Activated CD4-positive, alpha-beta memory T cell treated with anti-CD3 and anti-CD28 coated beads, Interleukin-2, amount 10 ng/mL, durations not matched to agents 7 days and 5 days (primary cell): ENCODE measurements at places on chromosomes 12 and 14.
A peak's percentile ranks its signal among the peaks of the same experiment; 100 is the strongest.

DNA sequence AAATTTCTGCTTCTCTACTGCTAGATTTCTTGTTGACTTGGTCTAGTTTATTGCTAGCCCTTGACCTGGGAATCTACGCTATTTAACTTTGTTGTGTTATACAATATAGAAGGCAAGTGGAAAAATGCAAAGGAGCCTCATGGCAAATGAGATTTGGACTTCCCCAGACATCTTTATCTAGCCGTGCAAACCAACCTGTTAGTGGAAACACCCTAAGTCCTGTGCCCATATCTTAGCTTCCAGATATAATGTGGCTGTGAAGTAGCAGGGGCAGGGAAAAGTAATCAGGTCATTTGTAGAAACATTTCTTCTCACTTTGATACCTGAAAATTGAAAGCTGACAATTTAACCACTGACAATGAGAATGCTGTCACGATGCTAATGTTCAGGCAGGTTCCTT is 90.7 kb upstream of the ATP2B1 start:
- no peak for DNase-seq

GRCh38 chr12:67562513-67563287 is 85.8 kb upstream of the DYRK2 start:
- no peak for DNase-seq

GRCh38 chr12:94191023-94191422 is 42.6 kb downstream of the PLXNC1 start:
- no peak for DNase-seq

GRCh38 chr12:83468988-83469908 is 782.5 kb downstream of the TMTC2 start:
- no peak for DNase-seq

- no peak for DNase-seq
These were observed 765.6 kb upstream of the TBX3 start for GRCh38 chr12:115449526-115449925.

DNA sequence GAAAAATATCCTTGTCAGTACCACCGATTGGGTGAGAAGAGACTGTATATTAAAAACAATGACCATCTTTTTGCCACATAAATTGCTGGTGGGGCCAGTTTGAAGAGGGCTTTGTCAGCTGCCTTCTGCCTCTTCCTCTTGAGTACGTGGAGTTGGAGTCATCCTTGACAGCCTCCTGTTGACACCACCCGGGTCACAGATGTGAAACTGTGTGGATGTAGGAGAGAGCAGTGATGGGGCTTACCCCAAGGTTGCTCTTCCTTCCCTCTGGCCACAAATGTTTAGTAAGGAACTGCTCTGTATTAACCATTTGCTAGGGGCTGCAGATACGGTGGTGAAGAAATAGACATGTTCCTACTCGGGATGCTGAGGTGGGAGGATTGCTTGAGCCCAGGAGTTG is 12.2 kb downstream of the PTPN11 start:
- no peak for DNase-seq

- DNase-seq = no peak
These were observed 206.9 kb upstream of the AMIGO2 start for GRCh38 chr12:47286676-47287075.

- no peak for DNase-seq
These were observed 167.2 kb upstream of the CNTN1 start for GRCh38 chr12:40525054-40525453.

GRCh38 chr14:34036319-34036766 is 85.5 kb upstream of the EGLN3 start:
- no peak for DNase-seq

GRCh38 chr12:101839324-101840283 is 8.8 kb upstream of the GNPTAB start:
- peak; percentile 73 for DNase-seq

- DNase-seq = no peak
These were observed 832.8 kb downstream of the FSCB start for GRCh38 chr14:43674273-43674672.

GRCh38 chr12:114882083-114882482 is 198.1 kb upstream of the TBX3 start:
- no peak for DNase-seq

GRCh38 chr14:100816950-100817901 is 8.7 kb upstream of the MEG3 start:
- DNase-seq = no peak

- DNase-seq = no peak
These were observed 124.8 kb downstream of the TMEM132D start for GRCh38 chr12:129779033-129779432.

DNA sequence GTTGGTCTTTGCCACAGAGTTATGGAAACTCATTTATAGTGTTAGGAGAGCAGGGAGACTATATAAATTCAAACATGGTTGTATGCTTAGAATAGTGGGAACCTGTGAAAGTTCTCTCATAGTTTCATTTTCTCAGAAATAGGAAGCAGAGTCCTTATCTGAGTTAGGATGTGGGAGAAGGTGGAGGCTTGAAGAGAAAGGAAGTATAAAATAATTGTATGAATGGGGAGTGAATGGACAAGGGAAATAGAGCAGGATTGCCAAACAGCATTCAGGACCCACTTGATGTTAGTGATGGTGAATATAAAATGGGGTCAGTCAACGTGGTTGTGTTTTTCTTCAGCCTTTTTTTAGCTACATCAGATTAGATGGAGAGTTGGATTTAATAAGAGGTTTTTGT is 34.0 kb upstream of the TPH2 start:
- no peak for DNase-seq

DNA sequence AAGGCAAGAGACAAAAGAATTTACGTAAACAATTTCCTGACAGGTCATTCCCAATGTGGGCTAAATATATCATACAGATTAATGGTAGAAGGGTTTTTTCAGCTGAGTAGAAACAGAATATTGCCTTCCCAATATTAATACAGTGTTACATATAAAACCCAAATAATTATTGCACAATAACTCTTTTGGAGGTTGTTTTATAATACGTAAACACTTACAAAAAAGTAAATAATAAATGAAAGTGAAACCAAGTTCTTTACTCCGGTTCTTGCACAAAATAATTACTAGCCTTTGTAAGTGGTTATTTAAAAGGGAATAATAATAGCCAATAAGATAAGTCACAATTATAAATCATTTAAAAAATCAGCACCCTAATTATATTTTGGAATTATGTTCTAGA is 118.6 kb upstream of the SSTR1 start:
- no peak for DNase-seq

DNA sequence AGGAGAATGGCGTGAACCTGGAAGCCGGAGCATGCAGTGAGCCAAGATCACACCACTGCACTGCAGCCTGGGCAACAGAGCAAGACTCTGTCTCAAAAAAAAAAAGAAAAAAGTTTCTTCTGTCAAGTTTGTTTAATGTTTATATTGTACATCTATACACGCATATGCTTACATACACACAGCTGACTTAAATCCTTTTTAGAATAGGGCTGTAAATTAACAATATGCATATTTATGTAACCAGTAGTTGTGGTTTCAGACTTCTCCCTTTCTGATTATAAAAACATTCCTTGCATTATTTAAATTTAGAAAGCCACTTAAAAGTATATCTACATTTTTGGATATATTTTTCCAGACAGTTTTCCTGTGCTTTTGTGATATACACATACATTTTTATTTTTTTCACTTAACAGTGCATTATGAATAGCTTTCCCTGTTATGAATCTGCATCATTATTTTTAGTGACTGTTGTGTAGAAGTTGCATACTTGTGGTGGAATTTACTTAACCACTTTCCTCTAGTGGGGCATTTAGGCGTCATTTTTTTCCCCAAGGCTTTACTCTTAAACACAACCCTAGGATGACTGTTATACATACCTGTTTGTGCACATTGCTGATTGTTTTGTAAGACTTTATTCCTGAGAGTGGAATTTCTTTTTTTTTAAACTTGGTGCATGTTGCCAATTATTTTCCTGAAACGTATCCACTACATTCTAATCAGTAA is 29.4 kb downstream of the POLR3B start:
- DNase-seq = no peak

DNA sequence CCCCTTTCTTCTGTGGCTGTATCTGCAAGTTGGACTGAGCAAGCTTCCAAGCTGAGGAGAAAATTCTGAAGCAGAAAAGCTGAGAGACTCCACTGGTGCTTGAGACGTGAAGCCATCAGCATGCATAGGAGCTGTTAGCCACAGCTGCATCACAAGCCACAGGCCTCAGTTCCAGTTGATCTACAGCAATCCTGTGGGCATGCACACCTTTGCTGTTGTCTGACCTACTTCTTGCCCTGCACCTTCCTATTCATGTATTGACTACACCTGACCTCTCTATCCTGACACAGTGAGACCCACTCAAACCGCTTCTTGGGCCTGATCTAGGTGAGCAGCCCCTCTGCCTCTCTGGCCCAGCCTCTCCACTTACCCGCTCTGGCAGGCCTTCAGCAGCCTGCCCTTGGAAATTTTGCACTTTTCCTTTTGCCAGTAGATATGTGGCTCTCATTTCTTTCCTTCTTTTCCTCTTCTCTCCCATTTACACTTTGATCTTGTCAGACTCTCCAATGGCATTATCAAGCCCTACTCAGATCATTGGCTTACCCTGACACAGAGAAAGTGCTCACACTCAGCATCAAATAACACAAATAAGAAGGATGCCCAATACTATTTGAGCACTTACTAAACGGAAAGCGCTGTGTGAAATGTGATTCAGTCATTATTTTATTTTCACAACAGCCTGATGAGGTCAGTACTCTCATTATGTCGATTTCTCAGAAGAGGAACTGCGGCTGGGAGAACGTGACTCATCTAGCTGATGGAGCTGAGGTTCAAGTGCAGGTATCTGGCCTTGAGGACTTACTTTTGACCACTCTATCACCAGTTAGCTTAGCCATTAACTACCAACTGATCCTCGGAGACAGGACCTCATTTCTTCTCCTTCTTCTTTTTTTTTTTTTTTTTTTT is 21.9 kb upstream of the PTGR2 start:
- peak; percentile 65 for DNase-seq

DNA sequence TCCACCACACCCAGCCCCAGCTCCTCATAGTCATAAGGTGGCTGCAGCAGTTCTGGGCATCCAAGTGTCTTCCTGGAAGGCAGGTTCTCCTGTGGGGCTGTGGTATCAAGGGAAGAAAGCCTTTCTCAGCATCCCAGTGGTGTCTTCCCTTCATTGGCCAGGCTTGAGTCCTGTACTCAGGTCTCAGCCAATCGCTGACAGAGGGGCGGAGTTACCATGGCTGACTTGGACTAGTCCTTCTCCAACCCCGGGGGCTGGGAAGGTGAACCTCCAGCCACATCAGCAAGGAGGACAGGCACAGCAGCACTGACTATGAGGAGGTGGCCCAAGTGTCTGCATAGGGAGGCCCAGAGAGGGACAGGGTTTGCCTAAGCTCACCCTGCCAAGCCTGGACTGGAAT is 64.0 kb upstream of the SLC24A4 start:
- DNase-seq = no peak

DNA sequence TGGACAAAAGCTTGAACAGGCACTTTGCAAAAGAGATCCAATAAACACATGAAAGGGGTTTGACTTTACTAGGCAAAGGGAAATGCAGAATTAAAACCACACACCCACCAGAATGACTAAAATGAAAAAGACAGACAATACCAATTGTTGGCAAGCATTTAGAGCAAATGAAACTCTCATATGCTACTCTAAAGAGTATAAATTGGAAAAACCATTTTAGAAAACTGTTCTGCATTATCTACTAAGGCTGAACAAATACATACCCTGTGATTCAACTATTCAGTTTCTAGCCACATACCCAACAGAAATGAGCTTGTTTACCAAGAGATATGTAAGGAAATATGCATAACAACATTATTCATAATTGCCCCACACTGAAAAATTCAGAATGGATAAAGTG is 8.5 kb upstream of the IL22 start:
- no peak for DNase-seq

DNA sequence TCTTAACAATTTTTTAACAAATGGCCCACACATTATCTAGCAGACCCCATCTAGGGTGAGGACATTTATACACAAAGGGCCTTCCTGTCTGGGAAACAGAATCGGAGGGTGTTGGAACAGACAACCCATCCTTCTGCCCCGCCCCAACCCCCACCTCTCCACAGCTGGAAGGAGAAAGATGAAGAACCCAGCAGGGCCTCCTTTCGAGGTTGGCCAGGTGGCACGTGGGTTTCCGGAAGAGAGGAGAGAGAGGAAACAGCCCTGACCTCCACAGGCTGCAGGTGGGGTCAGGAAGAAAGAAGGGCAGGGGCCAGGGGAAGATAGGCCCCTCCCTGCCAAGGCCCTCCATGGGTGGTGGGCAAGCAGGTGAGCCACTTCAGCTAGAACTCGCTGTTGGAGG is 57.2 kb downstream of the LRRC74A start:
- no peak for DNase-seq

- peak; percentile 67 for DNase-seq
These were observed 1.7 kb downstream of the CYP27B1 start for GRCh38 chr12:57765003-57765697.

GRCh38 chr14:104151566-104152245 is 13.3 kb downstream of the KIF26A start:
- no peak for DNase-seq

DNA sequence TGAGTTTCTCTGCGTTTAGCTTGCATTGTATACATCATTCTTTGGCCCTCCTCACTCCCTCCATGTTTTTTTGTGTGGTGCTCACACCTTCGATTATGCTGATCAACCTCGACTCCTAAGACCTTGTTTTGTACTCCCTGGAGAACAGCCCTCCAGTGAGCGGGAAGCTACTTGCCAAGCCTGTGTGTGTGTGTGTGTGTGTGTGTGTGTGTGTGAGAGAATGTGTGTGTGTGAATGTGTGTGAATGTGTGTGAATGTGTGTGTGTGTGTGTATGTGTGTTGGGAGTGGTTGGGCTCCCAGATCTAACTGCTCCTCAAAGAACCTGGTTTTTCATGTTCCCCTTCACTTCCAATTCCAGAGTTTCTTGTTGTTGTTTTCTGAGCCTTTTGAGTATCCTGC is 6.0 kb downstream of the NYNRIN start:
- no peak for DNase-seq

DNA sequence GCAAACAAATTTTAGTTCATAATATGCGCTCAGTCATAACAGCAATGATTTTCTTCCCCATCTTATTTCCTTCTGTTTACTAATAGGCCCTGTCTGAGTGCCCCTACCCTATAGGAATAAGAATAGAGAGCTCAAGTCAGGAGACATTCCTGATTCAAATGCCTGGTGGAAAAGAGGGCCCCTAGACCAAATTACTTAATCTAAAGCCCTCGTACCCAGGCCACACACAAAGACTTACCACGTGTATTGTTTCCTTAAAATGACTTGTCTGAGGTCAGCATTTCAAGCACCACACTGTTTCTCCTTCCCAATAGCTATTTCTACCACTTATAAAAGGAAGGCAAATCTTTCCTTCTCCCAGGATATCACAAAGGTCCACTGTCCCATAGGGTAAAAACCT is 314.9 kb upstream of the TMTC1 start:
- no peak for DNase-seq

- DNase-seq = no peak
These were observed 319.5 kb downstream of the FUT8 start for GRCh38 chr14:65731933-65732506.
